ENCODE measurements at places on chromosomes 16 and 17. TPM values are rescaled to one million over a fixed set of nuclear protein-coding genes. Genes with fewer than 3 reads are reported as not detected.

DNA sequence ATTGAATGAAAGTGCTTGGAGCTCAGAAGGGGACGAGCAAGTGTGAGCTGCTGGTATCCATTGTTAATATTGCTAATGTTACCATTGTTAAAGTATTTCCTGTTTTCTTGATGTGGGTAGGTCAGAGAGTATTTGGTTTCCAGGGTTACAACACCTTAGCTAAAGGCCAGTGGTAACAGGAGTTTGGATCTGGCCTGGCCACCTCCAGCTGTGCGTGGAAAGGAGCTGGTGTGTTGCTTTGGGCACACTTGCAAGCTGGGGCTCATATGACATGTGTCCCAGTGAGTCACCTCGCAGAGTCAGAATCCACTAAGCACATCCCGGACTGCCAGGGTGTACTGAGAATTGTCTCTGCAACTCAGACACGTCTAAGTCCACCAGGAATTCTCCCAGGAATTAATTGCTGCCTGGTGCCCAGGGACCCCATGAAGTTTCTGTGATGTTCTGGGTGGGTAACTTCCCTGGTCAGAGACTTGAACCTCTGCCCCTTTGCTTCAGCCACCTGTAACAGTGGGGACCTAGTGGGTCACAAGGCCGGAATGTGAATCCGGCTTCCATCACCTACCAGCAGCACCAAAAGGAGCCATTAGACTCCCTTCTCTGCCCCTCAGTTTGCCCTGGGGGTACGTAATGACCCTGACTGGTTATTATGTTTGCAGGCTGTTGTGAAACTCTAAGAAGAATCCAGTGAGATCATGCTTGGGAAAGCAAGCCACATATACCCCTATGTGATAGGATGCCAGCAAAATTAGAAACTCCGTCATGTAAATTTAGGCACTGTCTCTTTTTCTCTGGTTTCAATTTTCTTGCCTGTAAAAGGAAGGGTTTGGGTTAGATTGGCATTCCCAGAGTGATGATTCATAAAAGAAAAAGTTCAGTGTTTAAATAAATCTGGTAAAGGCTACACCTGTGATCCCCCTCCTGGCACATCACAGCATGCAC, 12.8 kb downstream of the SLC6A2 start:
- DNase-seq = peak; percentile 65

DNA sequence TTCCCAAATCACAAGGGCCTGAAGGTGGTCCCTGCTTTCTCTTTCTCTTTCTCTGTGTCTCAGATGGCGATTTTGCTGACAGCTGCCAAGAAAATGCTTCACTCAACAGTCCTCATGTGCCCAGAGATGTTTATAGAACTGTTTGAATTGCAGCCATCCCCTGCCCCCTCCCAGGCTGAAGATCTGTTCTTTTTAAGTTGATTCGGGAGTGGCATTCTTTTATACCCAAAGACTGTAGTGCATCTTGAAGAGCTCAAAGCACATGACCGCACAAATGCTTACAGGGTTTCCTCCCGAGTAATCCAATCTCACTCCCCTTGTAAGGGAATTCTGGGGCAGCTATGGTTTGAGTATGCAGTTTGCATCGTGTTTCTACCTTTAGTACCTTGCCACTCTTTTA, 75.7 kb downstream of the SEC14L1 start:
- no peak for DNase-seq

GRCh38 chr16:1206786-1207185, 18.3 kb downstream of the TPSG1 start:
- DNase-seq = no peak

DNA sequence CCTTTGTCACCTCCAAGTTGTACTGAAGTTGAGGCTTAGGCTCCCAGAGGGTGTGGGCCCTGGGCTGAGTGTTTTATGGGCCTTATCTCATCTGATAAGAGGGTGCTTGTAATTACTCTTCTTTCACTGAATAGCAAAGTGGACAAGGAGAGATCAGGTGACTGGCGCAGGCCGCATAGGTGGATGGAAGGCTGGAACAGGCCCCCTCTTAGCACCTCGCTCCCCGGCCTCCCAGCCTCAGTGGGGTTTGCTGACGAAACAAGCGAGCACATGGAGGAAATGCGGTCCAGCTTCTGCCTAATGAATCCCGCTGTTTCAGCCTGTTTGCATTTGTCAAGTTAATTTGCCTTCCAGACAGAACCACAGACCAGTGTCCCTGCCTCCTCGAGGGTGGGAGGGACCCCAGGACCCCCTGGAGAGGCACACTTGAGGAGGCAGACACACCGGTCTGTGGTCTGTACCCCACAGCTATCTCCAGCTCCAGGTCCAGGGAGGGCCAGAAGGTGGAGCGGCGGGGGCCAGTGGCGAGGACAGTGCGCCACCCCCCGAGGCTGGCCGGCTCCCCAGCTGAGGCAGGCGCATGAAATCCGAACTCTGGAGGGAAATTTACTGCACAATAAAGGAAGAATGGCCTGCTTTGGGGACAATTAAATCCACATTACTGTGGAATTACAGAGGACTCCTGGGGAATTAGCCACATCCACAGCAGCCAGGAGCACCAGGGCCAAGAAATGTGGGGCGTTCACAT, 123.4 kb downstream of the NTN1 start:
- no peak for DNase-seq

- no peak for DNase-seq
Observed at GRCh38 chr16:10623059-10623458, 42.7 kb upstream of the EMP2 start.

- no peak for DNase-seq
Observed at GRCh38 chr16:49801290-49801689, 54.6 kb downstream of the ZNF423 start.

DNA sequence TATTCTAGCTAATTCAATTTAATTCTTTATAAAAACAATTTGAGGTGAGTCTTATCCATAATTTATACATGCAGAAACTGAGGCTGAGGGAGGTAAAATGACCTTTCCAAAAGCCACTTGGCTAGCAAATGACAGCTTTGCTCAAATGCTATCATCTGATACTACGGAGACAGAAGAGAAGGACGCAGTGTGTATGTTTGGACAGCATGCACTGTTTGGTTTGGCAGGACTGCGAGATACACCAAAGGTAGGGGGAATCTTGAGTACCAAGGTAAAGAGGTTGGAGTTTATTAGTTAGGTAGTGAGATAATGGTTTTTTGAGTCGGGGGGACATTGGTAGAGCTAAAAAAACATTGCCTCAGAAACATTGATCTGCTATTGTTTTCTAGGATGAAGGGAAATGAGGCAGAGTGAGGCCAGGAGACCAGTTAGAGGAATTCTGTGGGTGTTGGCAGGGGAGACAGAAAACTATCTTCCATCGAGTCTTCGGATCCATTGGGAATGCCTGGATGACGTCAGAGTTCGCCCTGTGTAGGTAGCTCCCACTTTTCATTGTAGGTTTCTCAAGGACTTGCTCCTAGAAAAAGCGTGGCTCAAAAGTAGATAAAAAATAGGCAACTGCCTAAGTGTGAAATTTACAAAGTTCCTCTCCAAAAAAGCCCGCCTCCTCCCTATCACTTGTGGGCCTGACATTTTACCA, 2.5 kb upstream of the HS3ST4 start:
- no peak for DNase-seq

Gene AOC2
- total RNA-seq = 2.0 TPM

Gene PRDM7
- total RNA-seq = not detected

GRCh38 chr17:42979511-42980273, at the start of gene PTGES3L:
Gene PTGES3L, minus strand, starts transcription at chr17:42980080. Its CDS starts 27 bp downstream, at chr17:42980053.
- DNase-seq = no peak

GRCh38 chr17:69058165-69058564, 2.6 kb downstream of the ABCA9 start:
- no peak for DNase-seq

DNA sequence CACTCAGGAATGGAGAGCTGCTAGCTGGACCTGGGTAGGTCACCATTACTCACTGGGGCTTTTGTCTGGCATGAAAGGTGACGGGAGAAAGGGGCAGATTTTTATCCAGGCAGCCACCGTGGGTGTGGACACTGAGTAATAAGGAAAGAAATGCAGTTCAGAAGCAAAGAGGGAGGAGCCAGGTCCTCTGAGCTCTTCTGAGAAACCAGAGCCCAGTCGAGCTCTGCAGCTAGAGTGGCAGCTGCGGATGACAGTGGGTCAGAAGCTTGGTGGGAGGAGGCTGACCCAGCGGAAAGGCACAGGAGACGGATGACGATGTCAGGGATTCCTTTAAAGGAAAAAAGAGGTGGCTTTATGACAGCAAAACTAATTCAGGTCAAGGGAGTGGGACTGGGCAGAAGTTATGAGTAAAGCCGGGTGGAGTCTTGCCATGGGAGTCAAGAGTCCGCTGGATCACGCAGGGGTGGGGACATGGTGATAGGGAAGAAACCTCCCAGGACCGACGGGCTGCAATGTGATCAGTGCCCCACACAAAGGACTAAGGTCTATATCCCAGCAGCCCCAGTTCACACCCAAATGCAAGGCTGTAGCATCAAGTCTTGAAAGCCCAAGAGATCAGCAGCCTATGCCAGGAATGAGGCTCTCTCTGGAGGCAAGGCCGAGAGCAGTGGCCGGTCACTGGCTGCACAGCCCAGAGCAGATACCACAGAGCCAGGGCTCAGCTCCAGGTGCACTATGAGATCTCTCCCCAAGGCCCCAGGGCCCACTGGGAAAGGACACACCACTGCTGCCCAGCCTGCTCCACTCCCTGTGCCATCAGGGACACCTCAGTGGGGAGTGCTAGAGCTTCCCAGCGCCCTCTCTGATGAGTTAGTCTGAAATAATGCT, 6.3 kb upstream of the MNT start:
- no peak for DNase-seq

Gene NME1
- total RNA-seq = 150 TPM

GRCh38 chr17:74295625-74296547, 21.9 kb downstream of the DNAI2 start:
- DNase-seq = no peak

Gene ITGB3
- 111 TPM for total RNA-seq

DNA sequence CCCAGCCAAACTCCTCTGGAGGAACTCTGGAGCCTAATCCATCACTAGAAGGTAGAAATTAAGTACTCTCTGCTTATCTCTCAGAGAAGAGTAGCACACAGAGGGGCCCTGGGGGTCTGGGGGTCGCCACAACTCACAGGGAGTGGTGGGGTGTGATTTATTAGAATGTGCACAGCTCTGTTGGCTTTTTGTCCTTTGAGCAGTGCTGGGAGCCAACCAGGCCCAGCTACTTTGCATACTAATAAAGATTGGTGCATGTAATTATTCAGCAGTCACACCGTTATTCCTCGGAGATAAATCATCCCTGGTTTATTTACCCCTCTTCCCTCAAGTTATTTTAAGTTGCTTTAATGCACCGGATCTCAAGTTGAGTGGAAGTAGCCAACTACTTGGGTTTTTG, 606.7 kb upstream of the EEF2KMT start:
- DNase-seq = no peak

Gene SNAI3
- total RNA-seq = 0.12 TPM

Gene CCL2
- 406 TPM for total RNA-seq

Gene SPATA20
- total RNA-seq = 127 TPM

DNA sequence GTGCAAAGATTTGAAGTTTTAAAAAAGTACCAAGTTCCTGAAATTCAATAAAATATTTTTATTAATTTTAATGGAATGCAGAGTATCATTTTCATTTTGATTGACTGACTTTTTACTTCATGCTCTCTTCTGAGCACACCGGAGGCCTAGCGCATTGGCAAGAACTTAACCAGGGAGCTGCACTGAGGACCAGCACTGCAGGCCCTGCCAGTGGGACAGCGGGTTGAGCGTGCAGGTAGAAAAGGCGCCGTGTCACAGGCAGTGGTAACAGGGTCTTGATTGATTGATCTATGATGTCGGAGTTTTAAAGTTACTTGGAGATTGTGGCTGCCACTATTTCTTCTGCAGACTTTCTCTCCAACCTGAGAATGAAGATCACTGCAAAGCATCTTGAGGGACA, 43.7 kb downstream of the WDR45B start:
- DNase-seq = no peak

DNA sequence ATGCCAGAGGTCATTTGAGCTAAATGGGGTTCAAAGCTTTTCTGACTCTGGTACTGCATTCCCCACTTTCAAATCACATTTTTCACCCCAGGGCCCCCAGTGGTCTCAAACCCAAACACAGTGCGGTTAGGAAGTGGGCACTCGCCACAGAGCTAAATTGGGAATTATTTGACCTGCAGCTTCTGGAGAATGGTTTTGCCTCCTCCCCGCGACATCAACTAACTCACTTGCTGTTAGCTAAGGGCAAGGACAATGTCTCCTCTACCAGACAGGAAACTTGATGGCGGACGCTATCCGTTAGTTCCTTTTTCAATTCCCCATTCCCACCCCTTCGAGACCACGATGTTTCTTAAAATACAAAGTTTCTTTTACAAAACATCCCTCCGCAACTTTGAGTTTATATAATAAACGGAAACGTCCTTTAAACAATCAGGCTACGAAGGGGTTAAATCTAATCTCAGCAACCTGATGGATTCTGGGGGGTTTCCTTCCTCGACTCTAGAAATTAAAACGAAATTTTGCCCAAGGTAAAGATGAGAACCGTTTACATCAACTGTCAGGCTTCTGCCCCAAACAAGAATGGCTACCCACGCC, 500 bp upstream of the KAT7 start:
- DNase-seq = no peak

- no peak for DNase-seq
Observed at GRCh38 chr17:78049609-78050008, 78.9 kb downstream of the TMC6 start.

DNA sequence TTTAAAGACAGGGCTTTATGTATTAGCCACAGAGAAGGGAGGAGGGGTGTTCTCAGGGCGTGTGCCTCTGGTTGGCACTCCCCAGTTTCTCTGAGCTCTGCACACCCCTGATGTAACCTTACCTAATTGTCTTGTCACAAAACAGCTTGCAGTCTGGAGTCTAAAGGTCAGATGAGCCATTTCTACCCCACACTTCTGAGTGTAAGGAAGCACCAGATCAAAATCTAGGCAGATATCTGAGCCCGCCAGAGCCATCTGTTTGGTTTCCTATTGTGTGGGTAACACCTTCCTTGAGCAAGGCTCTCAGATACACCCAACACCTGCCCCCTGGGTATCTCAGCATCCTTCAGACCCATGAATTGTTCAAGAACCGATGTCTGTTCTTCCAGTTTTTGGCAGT, 15.5 kb downstream of the CDH1 start:
- no peak for DNase-seq

DNA sequence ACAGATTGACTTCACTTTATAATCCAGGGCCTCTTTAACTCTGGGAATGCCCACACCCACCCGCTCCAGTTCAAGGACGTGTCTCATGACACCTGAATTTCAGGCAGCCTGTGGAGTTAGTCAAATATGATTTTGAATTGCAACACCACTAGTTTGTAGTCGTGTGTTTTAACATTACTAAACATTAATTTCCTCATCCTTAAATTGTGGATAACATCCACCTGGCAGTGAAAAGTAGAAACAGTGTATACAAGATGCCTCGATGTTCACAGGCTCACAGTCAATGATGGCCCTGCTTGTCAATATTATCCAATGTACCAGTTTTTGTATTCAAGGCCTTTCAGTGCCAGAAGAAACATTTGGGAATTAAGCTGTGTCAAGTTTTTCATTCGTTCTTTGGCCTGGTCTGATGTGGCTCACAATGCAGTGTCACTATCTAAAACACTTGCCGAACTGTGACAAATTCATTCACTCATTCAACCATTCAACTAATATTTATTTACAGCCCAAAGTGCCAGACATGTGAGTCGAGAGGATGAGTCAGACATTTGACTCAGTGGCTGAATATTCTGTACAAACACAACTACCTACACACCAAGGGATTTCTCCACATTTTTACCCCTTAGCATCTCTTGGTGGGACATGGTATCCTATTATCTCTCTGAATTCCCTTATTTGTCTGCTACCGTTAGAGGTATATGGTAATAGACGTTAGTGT, 1.4 kb downstream of the MEIOB start:
- DNase-seq = no peak

Gene TRIM25
- total RNA-seq = 68.6 TPM

GRCh38 chr16:74448990-74449389, 27.7 kb upstream of the CLEC18B start:
- peak; percentile 76 for DNase-seq
